Type B pancreatic cell (in vitro differentiated cells): ENCODE measurements at places on chromosomes 11 and 22.

- no peak for DNase-seq
Observed at GRCh38 chr11:68261749-68262543, 9.8 kb downstream of the C11orf24 start.

DNA sequence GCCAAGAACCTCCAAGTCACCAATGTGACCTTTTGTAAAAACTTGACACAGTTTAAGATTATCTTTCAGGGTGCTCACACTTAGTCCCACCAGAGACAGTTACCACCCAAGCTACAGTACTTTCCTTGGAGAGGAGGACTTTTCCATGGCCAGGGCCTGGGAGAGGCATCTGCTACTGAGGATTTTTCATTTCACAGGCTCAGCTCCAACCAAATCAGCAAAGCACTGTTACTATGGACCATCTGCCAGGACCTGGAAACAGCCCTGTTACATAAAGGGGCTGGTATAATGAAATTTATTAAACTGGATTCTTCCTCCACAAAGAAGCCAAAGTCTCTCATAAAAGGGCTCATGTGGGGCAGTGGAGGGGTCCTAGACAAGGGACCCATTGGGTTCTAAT is 38.6 kb downstream of the SERGEF start:
- DNase-seq = no peak

GRCh38 chr11:2945031-2945756 is 16.0 kb upstream of the PHLDA2 start:
- no peak for DNase-seq

DNA sequence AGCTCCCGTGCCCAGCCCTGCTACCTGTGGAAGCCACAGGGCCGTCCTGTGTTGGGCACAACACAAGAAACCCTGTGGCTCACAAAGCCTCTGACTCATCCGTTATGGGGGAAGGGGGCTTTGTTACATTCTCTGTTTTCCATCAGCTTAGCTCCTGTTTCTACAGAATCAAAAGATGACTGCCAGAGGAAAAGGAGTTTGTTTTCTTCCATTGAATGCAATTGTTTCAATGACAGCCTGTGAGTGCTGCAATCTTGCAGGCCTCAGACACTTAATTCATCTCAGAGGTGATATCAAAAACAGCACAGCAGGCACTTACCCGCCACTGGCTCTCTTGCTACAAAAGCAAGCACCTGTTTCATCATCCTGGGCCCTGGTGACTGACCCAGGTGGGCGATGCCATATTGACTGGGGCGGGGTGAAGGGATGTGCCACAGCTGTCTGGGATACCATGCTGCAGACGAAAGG is 194.3 kb downstream of the OPCML start:
- DNase-seq = no peak

- no peak for DNase-seq
Observed at GRCh38 chr22:22408731-22409696, 99.5 kb downstream of the ZNF280B start.

- no peak for DNase-seq
Observed at GRCh38 chr22:48663297-48663696, 1164.4 kb downstream of the BRD1 start.

DNA sequence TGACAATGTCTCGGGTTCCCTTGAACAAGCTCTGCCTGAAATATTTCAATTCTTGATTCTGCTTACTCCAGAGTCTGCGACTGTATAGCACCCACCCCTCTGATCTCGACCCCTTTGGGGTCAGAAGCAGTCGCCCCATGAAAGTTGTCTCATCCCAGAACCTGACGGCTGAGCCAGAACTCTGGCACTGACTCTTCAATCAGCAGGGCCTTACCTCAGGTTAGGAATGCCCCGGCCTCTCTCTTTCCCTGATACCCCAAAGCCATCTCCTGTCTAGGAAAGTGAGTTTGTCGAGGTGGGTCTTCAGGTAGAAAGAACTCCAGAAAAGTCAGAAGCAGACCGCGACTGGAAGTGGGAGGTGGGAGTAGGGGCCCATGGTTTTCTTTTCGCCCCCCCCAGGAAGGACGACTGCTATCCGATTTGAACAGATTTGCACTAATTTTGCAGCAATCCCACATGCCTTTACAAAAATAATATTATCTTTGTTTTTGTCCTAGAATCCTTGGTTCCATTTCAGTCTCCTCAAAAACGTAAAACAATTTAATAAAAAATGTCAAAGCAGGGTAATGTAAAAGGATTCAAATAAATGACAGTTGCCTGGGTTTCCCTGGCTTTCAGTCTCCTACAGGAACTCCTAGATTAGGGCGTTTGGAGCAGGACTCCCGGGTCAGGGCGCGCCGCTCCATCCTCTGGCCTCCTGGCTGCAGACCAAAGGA is 898 bp upstream of the ROBO3 start:
- DNase-seq = peak; percentile 44

GRCh38 chr11:47020793-47021526 is 84.4 kb downstream of the CSTPP1 start:
- no peak for DNase-seq

GRCh38 chr11:2713661-2714462 is 14.1 kb upstream of the KCNQ1OT1 start:
- no peak for DNase-seq

GRCh38 chr11:102794382-102794781 is 3.6 kb downstream of the MMP1 start:
- DNase-seq = no peak

DNA sequence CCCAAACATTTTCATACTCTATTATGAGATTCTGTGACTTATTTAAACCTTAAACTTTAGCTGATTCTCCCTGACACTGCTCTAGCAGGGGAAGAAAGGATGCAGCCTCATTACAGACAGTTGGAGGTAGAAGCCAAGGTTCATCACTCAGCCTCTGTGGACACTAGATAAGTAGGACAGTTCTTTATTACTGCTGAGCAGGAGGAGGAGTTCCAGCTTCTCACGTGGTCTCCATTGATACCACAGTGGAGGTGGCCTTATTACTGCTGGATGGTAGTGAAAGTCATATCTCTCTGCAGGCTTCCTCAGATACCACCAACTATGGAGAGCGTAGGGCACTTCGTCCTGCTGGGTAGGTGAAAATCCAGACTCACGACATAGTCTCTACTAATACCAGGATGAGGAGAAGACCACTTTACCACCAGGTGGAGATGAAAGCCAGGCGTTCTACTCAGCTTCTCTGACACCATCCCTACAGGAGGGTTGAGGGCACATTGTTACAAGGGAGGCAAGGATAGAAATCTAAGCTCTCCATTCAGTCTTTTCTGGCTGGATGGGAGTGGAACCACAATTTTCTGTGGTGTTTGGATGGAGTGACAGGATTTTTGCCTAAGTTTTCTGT is 13.1 kb upstream of the ANGPTL5 start:
- no peak for DNase-seq

DNA sequence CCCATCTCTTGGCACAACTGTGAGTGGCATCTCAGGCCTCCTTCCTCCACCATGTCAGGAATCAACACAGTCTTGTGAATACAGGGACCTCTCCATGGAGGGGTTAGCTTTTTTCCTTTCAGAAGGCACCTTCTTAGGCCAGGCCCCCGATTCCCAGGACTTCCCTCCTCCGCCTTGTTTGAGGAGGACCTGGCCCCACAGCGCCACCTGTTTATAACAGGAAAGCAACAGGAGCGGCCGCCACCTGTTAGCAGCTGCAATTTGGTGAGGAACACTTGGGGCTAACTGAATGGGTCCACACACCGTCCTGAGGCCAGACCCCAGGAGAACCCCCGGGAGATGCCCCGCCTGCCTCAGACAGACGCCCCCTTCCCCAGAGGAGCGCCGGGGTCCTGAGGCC is 3.8 kb upstream of the PKP3 start:
- no peak for DNase-seq

- no peak for DNase-seq
Observed at GRCh38 chr11:128165572-128165971, 421.8 kb downstream of the ETS1 start.
